GM04504 (cell line): ENCODE measurements at places on chromosomes 7 and 10.
A peak's percentile ranks its signal among the peaks of the same experiment; 100 is the strongest.

- DNase-seq: no peak
Observed at GRCh38 chr7:151298765-151299164, 42.8 kb upstream of the NUB1 start.

DNA sequence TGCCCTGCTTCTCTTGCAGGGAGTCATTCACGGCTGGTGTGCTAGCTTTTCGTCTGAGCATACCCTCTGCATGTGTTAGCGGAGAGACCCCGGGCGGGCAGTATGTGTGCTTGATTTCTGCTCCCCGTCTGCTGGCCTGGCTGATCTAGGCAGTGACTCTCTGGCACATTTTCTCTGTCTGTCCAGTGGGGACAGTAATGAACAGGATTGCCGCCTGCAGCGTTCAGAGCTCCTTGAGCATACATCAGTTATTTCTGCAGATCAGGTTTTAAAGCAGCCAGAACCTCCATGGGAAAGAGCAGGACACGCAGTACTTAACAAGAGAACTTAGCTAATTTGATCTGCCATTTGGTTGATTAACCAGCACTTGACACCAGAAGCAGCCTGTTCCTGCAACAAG lies 242.5 kb downstream of the CELF2 start:
- DNase-seq: no peak

DNA sequence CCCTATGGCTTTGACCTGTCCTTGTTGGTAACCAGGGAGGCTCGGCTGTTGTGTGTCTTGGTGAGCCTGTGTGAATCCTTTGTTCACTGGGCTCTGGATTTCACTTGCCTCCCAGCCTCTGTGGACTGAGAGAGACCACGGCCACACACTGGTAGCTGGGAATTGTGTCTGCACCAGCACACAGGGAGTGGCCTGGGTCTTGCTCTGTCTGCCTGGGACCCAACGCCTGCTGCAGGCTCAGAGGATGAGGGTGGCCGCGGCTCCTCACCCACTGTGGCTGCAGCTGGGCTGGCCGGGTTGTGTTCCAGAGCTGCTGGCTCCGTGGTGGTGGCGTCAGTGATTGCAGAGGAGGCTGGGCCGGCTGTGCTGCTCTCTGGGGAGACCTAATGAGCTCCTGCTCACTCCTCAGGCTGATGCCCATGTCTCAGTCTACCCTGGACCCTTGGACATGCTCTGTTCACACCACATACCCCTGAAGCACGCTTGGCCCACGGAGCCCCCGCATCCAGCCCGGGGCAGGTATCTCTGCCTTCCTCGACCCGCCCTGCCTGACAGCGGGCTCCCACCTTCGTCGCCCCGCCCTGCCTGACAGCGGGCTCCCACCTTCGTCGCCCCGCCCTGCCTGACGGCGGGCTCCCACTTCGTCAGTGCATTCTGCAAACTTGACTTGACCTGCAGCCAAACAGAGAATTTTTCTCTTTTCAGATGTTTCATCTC lies 328.5 kb downstream of the ADARB2 start:
- DNase-seq: no peak

GRCh38 chr7:155665957-155666287 lies 21.5 kb downstream of the RBM33 start:
- peak; percentile 75 for DNase-seq

DNA sequence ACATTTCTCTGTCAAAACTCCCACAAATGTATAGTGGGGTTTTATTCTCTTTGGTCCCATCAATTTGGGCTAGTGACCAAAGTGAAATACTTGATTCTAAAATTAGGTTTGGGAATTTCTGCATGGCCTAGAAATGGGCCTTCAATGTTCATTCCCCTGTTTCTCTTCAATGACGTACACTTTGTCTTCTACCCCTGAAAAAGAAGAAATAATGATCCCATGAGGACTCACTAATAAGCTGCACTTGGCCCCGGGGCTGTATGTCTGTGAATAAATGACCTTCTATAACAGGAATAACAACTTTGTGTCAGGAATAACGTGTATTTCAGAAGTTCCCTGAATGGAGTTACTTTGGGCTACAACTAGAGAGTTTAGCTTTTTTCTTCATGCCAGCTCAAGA lies 20.2 kb downstream of the OR6B1 start:
- DNase-seq: no peak

DNA sequence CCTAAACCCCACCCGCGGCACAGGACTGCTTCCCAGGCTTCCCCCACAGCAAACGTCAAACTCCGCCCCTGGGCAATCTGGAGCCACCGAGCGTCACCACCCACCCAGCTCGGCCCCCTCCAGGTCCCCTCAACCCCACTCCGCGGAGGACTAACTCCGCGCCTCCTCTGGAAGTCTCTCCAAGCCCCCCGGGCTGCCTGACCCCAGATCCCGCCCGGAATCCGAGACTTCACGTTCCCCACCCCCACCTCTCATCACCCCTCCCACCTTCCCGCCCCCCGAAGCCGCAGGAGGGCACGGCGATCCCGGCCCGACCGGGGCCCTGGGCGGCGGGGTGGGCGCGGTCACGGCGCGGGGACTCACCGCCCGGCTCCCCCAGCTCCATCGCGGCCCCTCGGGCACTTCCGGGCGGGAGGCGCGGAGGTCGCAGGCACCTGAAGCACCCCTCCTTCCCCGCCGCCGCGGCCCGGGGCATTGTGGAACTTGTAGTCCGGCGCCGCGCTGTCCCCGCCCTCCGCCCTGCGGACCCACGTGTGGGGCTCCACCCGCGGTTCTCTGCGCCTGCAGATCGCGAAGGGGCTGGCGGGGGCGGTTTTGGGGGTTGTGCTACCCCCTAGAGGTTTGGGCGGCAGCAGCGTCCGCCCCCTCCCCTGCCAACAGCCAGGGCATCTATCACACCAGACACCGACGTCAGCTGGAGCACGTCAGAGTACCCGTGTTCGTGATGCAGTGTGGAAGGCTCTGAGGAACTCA lies at the start of gene TMUB1:
Gene TMUB1 (minus strand): TSS at position 423 of the 753 bp plus-strand sequence. CDS start 930 bp downstream, outside the sequence.
- no peak for DNase-seq

DNA sequence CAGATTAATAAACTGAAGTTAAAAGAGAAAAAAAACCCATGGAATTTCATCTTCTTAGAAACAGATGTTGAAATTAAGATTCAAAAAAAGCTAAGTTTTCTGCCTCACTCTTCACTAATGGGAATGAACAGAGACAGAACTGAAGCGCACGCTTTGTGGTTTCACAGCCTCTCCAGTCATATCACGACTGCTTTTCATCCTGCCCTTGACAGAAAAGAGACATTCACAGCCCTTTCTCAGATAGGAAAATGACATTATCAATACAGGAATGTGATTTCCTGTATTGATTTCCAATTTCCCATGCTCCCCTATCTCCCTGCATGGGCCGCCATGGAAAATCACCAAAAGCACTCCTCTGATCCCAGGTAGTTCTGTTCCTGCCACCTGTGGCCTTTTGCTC lies 108.2 kb downstream of the PFKFB3 start:
- DNase-seq: no peak

DNA sequence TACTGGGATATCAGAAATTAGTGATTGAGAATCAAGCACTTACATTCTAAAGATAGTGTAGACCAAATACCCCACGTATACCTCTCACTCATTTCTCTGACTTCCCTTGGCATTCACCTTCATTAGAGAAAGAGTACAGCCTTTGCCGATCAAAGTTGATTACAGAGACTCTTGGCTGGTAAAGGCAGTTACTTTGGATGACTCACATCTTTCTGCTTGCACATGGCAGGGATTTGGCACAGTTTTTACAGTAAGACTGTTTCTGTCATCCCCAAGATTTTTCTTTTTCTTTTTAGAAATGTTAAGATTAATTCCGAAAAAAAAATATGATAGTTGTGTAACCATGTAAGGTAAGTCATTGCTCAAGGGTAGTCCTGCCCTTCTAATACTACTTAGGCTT lies 143.0 kb downstream of the TSPAN12 start:
- DNase-seq: no peak

- no peak for DNase-seq
Observed at GRCh38 chr7:73829921-73830680, 695 bp upstream of the CLDN4 start.

- DNase-seq: no peak
Observed at GRCh38 chr10:77333610-77334340, 303.8 kb downstream of the KCNMA1 start.

DNA sequence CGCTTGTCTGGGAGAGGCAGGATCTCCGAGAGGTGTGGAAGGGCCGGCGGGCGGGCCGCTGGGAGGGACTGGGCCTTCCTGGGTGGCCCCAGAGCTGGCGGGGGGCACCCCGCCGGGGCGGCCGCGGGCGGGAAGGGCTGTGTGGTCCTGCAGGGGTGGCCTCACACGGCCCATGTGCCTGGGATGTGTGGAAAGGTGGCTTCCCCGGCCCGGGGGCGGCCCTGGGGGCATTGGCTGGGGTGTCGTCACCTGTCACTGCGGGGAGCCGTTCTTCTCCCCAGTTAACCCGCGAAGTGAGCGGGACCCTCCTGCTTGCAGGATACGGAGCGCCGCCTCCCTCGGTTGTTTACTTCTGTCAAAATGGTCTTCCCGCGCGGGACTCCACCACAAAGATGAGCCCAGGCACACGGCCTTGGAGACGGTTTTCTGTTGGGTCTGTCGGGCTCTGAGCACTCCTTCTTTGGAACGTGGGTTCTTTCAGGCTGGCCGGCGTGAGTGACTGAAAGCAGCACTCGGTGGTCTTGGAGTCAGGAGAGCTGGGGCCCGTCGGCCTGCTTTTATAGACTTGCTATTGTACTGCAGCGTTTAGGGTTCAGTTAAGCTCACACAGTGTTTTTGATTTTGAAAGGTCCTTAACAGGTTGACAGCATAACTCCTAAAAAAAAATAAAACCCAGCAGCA lies 700 bp downstream of the SMC3 start:
- DNase-seq: no peak

DNA sequence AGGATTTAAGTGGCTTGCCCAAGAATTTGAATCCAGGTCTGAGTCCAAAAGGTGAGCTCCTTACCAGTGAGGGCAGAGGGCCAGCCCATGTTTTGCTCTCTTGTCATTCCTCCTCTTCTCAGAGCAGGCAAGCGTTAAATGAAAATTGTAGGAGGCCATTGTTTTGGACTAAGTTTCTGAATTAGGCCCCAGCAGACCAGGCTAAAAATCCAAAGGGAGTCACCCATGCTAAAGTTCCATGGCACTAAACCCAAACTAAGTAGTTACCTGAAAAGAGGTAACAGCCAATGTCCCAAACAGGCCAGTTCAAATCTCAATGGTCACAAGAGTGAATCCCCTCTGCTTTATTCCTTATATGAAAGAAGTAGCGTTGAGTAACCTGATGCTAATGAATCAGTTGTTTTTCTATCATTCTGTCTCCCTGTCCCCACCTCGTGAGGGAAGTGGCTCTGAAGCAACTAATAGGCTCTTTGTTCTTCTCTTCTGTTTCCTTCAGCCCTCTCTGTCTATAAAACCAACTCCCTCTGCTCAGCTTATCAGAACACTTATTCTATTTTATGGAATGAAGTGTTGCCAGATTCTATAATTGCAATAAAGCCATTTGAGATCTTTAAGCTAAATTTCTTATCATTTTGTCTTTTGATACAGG lies 17.5 kb upstream of the CDH23 start:
- DNase-seq: no peak

DNA sequence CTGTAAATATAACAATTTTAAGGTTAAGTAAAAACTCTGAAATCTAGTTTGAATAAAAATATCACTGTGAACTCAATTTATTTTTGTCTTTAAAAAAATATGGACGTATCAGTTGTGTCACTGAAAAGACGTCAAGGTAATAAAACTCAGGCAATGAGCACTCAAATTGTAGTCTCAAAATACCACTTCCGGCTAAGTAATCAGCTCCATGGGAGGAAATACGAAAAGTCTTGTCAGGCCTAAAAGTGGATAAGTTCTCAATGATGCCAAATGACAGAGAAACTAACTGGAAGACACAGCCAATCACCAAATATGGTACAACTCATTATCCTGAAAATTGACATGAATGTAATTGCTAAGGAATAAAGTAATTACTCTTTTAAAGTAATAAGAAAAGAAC lies 719 bp downstream of the CALN1 start:
- no peak for DNase-seq

- DNase-seq: no peak
Observed at GRCh38 chr7:91348711-91349110, 84.5 kb downstream of the FZD1 start.

DNA sequence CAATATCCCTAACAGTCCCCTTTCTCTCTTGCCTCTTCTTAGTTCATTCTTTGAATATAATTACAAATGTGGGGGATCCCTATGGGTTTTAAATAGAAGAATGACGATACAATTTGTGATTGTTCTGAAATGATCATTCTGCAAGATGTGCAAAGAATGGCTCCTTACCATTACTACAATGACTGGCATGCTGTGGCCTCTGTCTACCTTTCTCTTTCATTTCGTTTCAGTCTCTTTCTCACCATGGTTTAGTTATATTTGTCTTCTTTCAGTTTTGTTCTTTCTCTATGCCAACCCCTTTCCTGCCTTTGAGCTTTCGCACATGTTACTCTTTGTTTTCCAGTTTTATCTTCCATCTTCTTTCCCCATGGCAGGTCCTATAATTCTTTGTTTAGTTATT lies 176.5 kb downstream of the SUGCT start:
- no peak for DNase-seq

- DNase-seq: peak; percentile 56
Observed at GRCh38 chr7:136528329-136528728, 340.1 kb upstream of the CHRM2 start.

DNA sequence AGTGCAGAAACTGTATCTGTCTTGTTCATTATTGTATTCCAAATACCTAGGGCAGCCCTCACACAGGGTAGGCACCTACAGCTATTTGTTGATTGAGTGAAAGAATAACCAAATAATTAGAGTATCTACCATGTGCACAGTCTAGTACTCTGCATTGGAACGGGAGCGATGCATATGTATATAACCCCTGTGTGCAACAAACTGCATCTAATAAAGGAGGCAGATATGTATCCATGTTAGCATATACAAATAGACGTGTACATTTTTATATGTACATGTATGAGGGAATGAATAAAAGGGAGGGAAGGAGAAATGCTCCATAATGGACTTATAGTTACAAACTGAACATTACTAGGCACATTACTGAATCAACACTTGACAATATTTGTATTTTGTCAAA lies 191.3 kb upstream of the PTPRZ1 start:
- DNase-seq: no peak

- no peak for DNase-seq
Observed at GRCh38 chr10:77555591-77556212, 81.9 kb downstream of the KCNMA1 start.

- no peak for DNase-seq
Observed at GRCh38 chr7:134070673-134071072, 56.5 kb upstream of the LRGUK start.

DNA sequence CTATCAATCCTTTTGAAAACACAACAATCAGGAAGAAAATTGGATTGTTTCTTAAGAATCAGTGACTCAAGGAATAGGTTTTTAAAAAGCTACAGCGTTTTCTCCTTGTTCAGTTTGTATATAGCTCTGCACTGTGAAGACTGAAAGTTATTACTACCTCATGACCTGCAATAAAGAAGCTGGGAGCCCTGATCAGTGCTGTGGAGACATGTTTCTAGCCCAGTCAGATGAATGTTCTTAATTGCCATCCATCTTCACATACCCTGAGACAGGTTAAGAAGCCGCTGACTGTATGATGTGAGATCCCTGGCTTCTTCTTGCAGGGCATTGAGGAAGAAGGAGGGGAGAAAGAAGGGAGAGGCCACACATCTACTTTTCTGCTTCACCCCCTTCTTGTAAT lies 58.0 kb upstream of the VWC2 start:
- DNase-seq: no peak

- no peak for DNase-seq
Observed at GRCh38 chr10:35007858-35008301, 82.3 kb downstream of the CUL2 start.
